ENCODE measurements at places on chromosomes 1 and 21.

- no peak for DNase-seq
Observed at GRCh38 chr1:94698759-94699502, 121.2 kb upstream of the SLC44A3 start.

DNA sequence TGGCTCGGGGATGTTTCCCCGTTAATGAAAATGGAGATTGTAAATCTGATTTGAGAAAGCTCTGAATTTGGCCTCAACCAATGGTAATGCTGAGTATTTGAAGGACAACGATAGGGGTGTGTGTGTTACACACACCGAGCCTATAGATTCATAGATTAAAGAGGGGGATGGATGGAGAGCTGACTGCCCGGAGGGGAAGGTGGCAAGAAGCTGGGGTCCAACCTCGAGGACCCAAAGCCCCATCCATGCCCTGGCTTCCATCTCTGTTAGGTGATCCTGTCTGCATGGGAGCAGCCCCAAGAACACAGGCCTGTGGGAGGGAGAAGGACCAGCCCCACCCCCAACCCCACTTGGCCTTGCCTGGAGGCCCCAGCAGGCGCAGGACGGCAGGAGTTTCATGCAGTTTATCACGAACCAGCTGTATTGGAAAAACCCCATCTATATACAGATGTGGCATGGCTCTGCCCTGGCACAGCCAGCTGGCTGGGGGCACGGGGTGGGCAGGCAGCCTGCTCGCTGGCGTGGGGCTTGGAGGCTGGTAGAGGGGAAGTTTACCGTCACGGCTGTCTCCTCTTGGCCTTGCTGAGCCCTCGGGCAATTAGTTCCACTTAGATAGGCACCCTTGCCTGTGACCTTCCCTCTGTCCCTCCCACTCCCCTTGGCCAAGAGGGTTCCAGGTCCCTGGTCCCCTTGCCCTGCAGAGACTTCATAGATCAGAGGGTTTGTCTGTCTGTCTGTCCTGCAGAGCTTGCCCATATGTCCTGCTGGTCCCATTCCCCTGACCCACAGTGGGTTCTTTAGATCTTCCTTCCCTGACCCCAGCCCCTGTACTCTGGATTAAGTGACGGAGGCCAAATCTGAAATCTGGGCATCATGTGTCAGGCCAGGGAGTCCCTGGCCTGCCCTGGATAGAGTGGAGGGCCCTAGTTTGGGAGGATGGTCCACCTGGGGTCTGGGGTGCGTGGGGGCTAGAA lies 3.0 kb downstream of the HSPB7 start:
- no peak for DNase-seq

- DNase-seq: no peak
Observed at GRCh38 chr1:241717975-241718374, 65.9 kb downstream of the WDR64 start.

- no peak for DNase-seq
Observed at GRCh38 chr1:244761279-244761678, 74.2 kb upstream of the COX20 start.

DNA sequence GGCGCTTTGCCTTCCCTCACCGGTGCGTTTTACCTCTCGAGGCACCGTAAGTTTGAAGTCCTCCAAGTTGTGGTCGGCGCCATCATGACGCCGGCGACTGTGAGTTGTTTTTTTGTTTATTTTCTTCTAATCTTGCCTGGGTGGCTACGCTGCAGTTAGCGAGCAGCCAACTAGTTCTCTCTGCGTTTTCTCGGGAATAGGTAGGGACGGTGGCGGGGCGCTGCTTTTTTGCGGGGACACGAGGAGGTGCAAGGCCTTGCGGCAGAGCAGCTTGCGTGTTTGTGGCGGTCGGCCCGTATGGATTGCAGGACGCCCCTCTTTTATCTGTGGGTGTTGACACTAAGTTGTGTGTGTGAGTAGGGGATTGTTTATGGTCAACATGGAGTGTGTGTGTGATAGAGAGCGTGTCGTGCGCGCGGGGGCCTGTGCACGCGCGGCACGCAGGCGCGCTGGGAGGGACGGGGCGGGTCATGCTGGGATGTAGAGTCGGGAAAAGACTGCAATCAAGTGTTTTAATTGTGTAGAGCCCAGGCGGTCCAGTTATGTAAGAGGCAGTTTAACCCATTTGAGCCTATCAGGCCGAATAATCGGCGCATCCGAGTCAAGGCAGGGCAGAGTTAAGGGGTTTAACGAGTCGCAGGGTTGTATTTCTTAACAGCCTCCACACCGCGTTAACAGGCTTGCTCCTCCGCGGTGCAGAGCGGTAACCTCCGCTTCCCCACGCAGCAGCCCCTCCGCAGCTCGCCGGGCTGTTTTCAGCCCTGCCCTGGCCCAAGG lies 1.2 kb upstream of the NEGR1 start:
- DNase-seq: no peak

DNA sequence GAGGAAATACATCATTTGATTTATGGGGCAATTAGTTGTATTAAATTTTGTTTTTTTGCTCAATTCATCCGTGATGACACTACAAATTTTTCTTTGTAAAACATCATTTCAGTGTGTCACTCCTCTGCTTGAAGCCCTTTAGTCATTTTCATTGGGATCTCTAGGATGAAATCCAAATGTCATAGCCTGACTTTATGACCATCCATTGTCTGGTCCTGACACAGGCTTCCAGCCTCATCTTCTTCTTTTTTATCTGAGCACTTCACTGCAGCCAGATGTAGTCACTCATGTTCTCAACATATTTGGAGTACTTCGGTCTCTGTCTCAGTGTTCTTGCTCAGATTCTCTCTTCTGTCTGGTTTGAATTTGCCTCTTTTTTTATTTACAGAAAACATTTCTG lies 173.1 kb downstream of the HMCN1 start:
- DNase-seq: no peak

GRCh38 chr1:209387271-209387968 lies 196.1 kb upstream of the CAMK1G start:
- DNase-seq: no peak

DNA sequence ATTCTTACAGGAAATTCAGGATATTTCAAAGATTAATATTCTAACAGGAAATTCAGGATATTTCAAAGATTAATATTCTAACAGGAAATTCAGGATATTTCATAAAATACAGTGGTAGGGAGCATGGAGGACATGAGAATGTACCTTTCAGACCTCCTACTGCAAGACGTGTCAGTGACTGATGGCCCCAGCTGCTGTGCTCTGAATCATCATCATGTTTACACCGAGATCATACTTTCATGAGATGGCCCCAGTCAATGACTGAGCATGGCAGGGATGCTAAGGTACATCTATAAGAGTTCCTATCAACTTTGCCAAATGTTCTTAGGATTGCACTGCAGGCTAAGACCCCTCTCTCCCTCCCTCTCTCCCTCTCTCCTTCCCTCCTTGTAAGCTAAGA lies 69.0 kb downstream of the HFM1 start:
- no peak for DNase-seq

DNA sequence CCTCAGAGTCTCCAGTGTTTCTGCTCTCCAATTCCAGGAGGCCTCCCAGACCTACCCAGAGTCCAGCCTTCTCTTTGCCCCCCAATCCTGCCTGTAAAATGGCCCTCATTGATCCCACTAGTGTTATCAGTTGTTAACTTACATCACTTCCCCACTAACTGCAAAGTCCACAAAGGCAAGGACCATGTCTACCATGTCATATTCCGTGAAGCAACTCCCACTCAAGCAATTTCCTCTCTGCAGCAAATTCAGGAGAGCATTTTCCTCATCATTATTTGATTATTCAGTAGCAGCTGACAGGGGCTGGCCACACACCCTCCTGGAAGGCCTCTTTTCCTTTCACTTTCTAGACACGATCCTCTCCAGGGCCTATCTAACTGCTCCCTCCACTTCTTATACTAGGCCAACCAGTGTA lies 153.5 kb downstream of the RERE start:
- no peak for DNase-seq

GRCh38 chr1:9280015-9280860 lies 12.5 kb upstream of the SPSB1 start:
- no peak for DNase-seq

- no peak for DNase-seq
Observed at GRCh38 chr1:92749024-92749634, 35.8 kb downstream of the EVI5 start.

DNA sequence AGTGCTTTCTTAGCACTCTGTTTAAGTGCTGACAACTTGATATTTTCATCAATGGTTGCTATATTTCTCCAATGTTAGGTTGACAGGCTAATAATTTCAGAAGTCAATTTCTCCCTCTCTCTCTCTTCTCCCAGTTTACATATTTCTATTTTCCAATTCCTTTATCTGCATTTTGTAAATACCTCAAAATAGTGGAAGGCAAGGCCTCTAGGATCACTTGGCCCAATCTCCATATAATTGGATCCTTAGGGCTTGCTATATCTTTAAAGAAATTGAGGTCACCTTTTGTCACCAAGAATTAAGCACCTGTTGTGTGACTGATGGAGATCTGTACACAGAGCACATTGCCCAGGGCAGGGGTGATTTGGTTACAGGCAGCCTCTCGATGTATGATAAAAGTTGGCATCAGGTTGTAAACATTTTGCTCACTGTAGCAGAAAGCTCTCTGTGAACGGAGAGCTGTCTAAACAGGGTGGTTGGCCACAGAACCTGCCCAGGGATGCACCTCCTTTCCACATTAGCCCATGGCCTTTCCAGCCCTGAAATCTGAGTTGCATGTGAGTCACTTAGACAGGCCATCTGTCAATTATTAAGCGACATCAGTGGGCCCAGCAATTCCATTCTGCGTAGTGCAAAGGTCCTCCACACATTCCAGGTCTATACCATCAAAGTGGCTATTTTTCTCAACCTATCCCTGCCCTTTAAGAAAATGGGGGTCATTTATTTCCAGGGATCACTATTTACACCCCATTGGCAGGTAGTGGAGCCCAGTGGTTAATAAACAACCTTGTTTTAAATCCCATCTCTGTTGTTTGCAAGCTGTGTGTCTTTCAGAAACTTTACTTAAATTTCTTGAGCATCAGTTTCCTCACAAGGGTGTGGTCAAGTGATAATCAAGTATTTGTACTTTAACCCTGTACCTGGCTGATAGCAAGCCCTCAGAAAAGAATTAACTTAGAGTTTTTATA lies 29.1 kb upstream of the IRF2BP2 start:
- DNase-seq: no peak

DNA sequence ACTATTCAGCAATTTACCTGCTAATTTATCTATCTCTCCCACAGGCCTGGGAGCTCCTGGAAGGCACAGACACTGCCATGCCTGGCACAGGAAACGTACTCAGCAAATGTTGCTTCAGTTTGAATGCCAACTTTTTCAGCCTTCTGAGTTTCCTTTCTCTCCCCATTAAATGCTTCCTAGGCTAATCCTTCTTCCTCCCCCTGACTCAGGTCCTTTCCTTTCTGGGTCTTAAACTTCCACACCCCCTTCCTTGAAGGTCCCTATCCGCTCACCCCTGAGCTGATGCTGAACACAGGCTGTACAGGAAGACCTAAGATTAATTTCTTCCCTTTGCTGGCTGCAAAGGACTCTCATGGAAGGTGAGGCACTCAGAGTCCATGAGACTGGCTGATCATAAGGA lies 40.3 kb upstream of the ECE1 start:
- DNase-seq: no peak

GRCh38 chr1:198220428-198220827 lies 63.6 kb downstream of the NEK7 start:
- DNase-seq: no peak

GRCh38 chr21:31268090-31268489 lies 76.0 kb downstream of the TIAM1 start:
- DNase-seq: no peak

DNA sequence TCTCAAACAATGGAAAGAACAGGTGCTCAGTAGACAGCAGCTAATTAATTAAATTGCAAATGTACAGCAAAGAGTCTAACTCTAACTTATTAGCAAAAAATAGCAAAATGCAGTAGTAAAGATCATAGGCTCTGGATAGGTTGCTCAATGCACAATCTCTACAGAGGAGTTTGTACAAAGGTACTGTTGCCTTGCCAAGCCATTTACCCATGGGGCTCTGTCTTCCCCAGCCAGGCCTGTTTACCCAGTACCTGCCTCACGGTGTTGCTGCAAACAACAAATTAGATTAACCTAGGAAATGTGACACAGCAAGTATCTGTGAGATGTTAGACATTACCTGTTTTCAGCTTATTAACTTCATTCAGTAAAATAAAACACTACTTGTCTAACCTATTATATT lies 222.0 kb downstream of the DENND1B start:
- no peak for DNase-seq

DNA sequence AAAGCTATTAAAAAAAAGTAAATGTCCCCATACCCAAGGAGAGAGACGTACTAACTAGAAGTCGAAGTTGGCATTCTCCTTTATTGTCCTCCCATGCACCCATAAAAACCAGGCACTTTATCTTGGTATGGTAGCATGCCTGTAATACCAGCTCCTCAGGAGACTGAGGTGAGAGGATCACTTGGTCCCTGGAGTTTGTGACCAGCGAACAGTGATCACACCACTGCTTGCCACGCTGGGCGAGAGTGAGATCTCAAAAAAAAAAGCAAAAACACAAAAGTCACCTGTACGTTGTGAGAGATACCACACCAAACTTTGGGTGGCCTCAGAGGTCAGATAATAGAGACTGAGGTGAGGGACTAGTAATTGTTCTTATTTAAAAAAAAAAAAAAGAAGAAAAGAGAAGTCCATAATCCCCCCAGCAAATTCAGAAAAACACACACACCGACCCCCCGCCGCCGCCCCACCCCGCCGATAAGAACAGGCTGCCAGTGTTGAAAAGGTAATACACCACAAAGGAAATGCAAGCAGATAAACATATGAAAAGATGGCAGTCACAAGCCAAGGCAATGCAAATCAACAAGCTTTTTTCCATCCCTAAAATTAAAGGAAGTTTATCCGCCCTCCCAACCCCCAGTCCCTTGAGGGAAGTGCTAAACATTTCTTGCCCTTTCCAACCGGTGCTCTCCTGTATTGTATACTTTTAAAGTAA lies 3.6 kb downstream of the L1TD1 start:
- DNase-seq: no peak

GRCh38 chr1:204188959-204189639 lies 7.2 kb downstream of the KISS1 start:
- no peak for DNase-seq

GRCh38 chr1:150979092-150980056 lies 2.7 kb upstream of the ANXA9 start:
- peak; percentile 78 for DNase-seq

- no peak for DNase-seq
Observed at GRCh38 chr1:6208723-6209660, 3.1 kb downstream of the RNF207 start.

DNA sequence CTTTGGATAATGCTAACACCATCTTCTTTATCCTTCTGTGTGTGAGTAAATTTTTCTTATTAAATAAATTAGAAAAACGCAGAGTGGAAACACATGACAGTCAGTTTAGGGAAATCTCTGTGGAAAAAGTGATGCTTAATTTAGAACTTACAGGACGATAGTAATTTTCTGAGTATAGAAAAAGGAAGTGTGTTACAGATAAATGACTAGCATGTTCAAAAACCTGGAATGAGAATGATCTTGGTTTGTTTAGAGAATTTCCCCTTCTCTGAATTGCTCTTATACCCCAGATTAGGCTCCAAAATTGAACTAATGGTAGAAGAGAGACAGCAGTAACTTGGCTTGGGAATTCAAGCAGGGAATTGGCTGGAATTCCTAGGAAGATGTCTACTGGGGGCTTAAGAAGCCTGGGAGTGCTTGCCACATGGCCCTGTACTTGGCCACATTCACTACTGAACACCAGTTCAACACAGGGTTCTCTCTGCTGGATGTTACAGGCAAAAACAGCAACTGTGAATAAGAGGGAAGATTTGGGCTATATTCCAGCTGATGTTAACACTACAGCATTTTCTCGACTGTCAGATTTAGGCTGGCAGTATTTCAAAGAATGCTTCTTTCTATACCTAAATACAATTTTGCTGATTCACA lies 1004.2 kb downstream of the TTLL7 start:
- no peak for DNase-seq

- DNase-seq: no peak
Observed at GRCh38 chr21:36254106-36254941, 65.7 kb upstream of the MORC3 start.

All from activated T-helper 1 cell treated with Interleukin-2 at 50 U/mL for 16 hours (primary cell).